Left renal cortex interstitium (tissue), 4 donors: ENCODE measurements at places on chromosomes 1 and 21.

- no peak for DNase-seq
Measured at GRCh38 chr1:88552226-88552625, 131.8 kb upstream of the PKN2 start.

GRCh38 chr1:168520052-168520751 is 23.6 kb downstream of the XCL2 start:
- no peak for DNase-seq

DNA sequence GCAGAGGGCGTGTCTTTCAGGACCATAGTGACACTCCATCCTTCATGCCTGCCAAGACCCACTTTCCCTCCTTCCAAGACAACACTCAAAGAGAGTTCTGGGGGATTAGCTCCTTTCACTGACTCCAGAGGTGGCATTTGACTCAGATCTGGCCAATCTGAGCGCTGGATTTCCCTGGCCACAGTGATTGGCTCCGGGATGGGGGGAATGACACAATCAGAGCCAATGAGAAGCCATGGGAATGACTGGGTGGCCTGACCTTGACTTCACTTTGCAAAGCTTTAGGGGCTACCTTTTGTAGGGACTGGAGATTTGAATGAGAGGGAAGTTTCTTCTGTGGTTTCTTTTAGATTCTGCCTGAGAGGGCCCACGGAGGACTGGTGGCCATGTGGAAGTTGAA is 26.9 kb upstream of the WNT4 start:
- no peak for DNase-seq

DNA sequence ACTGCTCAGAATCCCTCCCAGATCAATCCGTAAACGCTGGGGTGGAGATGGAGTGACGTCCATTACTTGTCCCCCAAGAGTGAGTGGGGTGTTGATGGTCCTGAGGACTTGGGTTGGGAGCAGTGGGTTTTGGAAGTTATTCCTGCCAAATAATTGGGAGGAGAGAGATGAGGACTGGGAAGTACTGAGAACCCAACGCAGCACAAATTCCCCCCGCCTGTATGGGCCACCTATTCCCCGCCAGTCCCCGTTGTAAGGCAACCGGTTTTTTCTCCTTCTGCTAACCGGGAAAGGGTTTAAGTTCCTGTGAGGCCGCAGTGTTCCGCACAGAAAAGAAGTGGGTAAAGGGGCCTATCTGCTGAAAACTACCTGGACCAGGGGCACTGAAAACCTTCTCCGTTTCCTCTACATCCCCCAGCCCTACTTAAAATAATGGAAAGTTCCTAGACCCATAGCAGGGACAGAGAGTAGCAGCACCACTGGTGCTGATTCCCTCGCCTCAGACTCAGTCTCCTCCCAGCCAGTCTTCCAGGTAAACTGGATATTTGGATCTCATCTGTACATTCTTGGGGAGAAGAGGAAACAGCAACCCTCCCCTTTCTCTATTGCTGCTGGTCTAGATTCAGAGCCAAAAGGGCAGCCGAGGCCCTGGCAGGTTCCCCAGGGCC is 738 bp downstream of the LURAP1 start:
- no peak for DNase-seq

GRCh38 chr1:225845097-225845496 is 35.2 kb downstream of the EPHX1 start:
- no peak for DNase-seq

DNA sequence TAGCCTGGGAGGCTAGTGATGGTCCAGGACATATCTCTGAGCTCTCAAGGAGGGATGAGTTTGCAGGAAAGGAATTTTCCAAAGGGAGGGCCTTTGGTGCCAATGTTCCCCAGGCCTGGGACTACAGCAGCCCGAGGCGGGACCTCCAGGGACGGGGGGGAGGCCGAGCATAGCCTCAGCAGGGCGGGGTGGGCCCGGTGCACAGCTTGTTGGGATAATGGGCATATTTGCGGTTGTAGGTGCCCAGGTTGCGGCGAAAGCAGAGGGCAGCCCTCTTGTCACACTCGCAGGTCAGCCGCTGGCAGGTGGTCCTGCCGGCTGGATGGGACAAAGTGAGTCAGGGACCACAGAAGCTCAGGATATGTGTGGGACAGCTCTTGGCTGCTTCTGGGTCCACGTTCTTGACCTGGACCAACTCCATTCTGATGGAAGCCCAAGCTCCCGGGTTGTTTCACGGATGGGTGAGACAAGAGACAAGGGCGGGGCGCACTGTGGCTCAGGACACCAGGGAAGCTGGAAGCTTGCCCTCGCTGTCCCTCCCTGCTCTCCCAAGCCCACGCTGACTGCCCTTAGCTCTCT is 3.2 kb downstream of the PLA2G2E start:
- no peak for DNase-seq

DNA sequence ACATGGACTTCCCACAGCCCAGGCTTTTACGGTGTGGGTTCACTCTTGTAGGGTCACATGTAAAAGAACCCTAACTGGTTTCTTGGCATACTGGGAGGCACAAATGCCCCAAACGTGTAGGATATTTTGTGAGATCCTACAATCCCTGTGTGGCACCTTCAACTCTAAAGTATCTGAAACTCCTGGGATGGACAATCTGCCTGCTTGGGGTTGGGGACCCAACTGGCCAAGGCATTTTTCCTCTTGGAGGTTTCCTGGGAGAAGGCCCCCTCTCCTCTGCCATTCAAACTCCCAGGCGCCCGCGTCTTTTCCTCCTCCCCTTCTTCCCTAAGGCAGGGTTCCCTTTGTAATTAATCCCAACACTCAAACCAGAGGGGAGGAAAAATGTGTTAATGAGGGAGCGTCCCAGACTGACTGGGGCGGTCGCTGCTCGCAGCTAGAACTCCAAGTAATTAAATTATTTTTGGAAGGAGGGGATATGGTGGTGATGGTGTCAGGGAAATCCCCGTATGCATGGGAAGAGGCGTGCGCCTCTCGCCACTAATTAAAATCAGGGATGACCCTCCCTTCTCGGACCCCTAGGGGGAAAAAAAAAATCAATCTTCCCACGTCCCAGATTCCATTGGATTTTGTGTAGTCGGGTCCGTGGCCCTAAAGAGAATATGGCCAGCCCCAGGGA is 681 bp upstream of the VANGL2 start:
- DNase-seq, result no peak

DNA sequence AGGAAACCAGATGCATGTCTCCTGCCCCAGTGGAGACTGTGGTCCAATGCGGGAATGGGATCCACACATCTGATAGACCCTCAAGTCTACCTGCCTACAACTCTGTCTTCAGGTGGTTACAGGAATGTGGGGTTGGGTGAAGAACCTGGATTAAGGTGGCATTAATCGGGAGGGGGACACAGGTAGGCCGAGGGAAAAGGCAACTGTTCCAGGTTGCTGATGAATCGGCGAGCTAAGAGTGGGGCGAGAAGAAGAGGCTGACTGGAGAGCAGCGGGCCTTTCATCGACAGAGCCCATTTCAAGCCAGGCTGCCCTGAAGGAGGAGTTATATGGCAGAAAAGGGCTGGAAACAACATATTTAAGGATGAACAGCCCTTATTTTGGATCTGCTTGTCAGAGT is 836 bp downstream of the CD2 start:
- DNase-seq, result no peak

- DNase-seq, result no peak
Measured at GRCh38 chr1:147478521-147478920, 62.8 kb upstream of the BCL9 start.

GRCh38 chr21:22020221-22020620 is 1022.0 kb downstream of the NCAM2 start:
- no peak for DNase-seq

DNA sequence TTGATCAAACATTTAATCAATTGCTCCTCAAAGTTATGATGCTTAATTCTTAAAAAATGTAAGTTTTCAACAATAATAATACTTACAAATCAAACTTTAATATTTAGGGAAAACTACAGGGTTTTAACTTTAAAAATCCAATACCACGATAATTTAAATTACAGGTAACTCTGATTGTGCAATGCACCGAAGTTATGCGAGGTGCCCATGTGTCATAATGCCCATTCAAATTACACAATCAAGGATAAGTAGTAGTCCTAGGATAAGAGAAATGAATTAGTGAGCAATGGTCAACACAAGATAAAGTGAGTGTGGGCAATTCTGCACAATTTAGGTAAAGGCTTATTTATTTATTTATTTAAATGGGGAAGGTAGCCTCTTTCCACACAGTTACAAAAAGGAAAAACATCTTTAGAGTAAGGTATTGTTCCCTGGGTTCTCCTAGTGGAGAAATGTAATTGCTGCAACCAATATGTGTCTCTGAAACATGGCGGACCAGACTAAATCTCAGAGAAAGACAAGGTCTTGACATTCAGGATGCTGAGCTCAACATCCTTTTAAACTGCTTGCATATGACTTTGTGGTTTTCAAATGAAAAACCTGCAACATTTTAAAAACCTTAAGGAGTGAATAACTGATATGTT is 164.2 kb downstream of the TTLL7 start:
- DNase-seq, result no peak

- DNase-seq, result no peak
Measured at GRCh38 chr21:35843911-35844667, 216.2 kb downstream of the SETD4 start.

GRCh38 chr1:223334156-223334555 is 29.8 kb downstream of the SUSD4 start:
- no peak for DNase-seq

- no peak for DNase-seq
Measured at GRCh38 chr1:178284058-178284457, 190.2 kb downstream of the RASAL2 start.

DNA sequence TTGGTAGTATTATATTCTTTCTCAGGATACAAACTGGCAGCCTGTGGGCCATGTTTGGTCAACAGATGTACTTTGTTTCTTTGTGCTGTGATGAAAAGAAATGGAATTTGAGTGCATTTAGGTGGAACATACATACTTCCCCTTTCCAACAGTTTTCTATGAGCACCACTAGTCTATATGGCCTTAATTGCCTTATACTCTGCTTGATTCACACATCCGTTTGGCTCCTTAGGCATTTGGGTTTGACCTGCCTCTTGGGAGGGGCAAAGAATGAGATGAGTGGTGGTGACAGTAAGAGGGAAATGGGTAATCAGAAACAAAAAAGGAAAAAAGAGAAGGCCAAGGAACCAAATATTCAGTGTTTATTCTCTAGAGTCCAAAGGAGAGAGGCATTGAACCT is 17.0 kb downstream of the CFAP126 start:
- DNase-seq, result no peak

DNA sequence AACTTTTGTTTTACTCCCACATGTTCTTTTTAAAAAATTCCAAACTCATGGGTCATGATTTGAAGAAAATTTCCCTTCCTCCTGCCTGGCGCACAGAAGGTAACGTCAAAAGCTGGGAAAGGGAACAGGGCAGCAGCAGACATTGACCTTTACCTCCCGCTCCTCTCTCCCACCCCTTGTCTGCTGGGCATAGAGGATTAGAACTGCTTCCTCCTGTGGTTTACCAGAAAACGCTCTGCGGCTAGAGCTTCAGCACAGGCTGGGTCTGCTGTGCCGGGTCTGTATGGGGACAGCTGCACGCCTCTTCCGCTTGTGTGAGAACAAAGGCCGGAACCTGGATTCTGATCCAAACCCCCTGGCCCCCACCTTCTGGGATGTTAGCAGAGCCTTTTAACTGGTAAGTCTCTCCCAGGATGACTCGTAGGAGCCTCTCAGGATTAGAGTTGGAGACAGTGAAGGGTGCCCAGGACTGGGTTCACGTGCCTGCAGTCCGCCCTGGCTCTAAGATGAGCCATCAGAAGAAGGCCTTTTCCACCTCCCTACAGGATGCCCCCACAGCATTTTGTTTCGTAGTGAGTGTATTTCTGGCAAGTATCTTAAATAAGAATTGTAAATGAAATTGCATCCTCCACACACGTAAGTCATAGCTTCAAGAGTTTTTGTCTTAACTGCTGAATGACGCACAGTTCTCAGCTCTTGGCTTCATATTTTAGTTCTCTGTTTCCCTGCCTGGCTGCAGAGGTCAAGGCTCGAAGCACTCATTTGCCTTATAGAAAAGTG is 5.2 kb downstream of the H6PD start:
- no peak for DNase-seq

GRCh38 chr1:91653183-91653582 is 152.5 kb downstream of the CDC7 start:
- no peak for DNase-seq

DNA sequence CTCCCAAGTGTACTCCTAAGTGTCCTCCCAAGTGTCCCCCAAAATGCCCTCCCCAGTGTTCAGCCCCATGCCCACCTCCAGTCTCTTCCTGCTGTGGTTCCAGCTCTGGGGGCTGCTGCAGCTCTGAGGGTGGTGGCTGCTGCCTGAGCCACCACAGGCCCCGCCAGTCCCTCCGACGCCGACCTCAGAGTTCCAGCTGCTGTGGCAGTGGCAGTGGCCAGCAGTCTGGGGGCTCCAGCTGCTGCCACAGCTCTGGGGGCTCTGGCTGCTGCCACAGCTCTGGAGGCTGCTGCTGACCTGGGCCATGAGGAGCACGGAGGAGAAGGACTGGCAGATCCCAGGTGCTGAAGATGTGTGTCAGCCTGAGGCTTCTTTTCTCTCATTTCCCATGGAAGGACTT is 993 bp downstream of the LCE5A start:
- DNase-seq, result no peak

DNA sequence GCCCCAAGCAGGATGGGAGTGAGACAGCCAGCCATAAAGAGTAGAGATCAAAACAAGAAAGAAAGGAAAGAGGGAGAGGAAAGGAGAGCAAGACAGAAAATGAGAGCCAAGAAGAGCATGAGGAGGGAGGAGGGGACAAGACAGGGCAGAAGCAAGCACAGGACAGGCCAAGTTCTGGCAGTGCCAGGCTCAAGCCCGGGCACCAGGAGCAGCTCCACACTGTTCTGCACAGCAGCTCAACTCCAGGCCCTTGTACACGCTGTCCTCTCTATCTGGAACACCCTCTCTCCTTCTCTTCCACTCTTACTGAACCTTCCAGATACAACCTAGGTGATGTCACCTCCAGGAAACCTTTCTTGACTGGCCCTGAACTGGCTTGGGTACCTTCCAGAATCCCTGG is 11.7 kb downstream of the IFFO2 start:
- DNase-seq, result no peak

DNA sequence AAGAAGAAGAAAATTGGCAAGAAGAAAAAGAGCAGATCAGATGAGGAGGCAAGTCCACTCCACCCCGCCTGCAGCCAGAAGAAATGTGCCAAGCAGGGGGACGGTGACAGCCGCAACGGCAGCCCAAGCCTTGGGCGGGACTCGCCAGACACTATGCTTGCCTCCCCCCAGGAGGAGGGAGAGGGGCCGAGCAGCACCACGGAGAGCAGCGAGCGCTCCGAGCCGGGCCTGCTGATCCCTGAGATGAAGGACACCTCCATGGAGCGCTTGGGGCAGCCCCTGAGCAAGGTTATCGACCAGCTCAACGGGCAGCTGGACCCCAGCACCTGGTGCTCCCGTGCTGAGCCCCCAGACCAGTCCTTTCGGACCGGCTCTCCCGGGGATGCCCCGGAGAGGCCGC is 9.0 kb upstream of the SLC25A34 start:
- no peak for DNase-seq

GRCh38 chr1:246169019-246169418 is 338.1 kb downstream of the SMYD3 start:
- no peak for DNase-seq

GRCh38 chr1:183215936-183216335 is 29.9 kb downstream of the LAMC2 start:
- DNase-seq, result no peak
